ENCODE measurements at places on chromosomes 16 and 17. TPM values are rescaled to one million over a fixed set of nuclear protein-coding genes. Genes with fewer than 3 reads are reported as not detected.

C16orf54 gene
- total RNA-seq = not detected

CCL2 gene
- 15.3 TPM for total RNA-seq

ST6GALNAC1 gene
- total RNA-seq = 0.27 TPM

GJD3 gene
- total RNA-seq = 1.6 TPM

ZNF469 gene
- 14.1 TPM for total RNA-seq

Measured in A549 treated with ZK216348 at 1 μM for 4 hours (cell line).